Psoas muscle (tissue), 8 donors: ENCODE measurements at places on chromosomes 13 and 19.
A peak's percentile ranks its signal among the peaks of the same experiment; 100 is the strongest.

GRCh38 chr19:46296722-46297461 is at the start of gene HIF3A:
Gene HIF3A, plus strand, starts transcription at chr19:46297042. Its CDS starts 35 bp downstream, at chr19:46297077.
- no peak for DNase-seq

- no peak for DNase-seq
Observed at GRCh38 chr19:17138937-17139598, 63.5 kb downstream of the MYO9B start.

DNA sequence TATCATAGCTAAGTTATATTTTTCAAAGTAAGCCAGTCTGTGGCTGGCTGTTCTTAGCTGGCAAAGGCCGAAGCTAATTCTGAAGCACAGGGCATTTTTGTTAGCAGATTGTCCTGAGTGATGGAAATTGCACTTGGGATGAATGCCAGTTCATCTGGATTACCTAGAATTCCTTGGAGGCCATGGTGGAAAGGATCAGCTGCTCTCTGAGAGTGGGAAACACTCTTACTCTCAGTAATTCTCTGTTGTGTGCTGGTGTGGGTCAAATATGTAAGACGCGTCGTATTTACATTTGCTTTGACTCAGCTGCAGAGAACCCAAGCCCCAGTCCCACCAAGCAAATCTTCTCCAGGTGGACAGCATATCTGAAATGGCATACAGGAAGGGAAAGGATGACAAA is 60.7 kb upstream of the C1QTNF9B start:
- no peak for DNase-seq

GRCh38 chr19:46497773-46498172 is 2.1 kb upstream of the PNMA8B start:
- DNase-seq = no peak

GRCh38 chr19:49687566-49688316 is 1.7 kb upstream of the ADM5 start:
- DNase-seq = no peak

DNA sequence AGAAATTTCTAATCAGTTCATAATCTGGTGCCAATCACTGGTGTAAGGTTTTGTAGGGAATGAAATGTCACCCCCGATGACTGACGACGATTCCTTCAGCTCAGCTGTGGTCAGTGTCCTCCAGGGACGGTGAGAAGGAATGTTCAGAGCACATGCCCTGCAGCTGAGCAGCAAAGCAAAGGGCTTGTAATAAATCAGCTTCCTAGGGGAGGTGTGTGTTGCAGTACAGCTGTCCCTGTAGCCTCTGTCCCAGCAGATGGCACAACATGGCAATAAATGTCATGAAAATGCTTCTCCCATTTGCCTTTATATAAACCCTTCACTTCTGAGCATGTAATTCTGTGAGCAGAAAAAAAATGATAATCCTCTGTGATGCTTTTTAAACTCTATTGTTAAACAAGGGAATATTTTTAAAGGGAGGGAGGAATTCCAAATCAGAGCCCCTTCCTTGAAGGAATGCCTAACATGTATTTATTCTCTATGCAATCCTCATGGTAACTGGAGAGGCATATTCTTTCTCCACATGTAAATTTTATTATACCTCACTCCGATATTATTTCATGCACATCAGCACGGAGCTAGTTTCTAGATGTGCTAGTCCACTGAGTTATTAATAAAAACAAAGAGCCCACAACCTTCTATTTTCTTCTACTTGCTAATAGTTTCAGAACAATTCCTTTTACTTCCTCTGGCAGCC is 102.5 kb downstream of the FAM216B start:
- DNase-seq = no peak

DNA sequence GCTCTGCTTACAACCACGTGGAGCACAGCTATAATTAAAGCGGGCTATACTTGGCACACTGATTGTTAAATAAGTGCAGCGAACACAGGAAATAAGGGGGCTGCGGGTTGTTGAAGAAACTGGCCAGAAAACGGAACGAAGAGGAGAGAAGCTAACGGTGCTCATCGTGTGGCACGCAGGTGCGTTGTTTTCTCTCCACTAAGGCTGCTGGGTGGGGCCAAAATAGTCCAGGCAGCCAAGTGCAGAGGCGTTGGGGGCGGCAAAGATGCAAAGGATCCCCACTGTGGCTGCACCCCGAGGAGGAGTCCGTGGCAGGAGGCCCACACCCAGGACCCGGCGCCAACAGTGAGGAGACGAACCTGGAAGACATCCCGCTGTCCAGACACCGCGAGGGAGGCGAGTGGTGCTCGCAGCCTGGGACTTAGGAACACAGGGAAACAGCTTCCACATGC is 8.1 kb upstream of the ARL11 start:
- DNase-seq = no peak

GRCh38 chr19:18594096-18594823 is 5.7 kb downstream of the REX1BD start:
- DNase-seq = peak; percentile 78

DNA sequence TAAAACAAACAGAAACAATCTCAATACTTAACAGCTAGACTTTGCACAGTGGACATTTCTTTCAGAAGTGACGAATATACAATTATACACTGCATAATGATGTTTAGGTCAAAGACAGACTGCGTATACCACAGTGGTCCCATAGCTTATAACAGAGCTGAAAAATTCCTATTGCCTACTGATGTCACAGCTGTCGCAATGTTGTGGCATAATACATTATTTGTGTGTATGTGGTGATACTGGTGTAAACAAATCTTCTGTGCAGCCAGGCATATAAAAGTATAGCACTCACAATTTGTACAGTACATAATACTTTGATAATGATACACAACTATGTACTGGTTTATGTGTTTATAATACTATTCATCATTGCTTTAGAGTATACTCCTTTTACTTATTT is 116.7 kb downstream of the TNFRSF19 start:
- no peak for DNase-seq

GRCh38 chr19:43767818-43768217 is 13.0 kb downstream of the KCNN4 start:
- no peak for DNase-seq

DNA sequence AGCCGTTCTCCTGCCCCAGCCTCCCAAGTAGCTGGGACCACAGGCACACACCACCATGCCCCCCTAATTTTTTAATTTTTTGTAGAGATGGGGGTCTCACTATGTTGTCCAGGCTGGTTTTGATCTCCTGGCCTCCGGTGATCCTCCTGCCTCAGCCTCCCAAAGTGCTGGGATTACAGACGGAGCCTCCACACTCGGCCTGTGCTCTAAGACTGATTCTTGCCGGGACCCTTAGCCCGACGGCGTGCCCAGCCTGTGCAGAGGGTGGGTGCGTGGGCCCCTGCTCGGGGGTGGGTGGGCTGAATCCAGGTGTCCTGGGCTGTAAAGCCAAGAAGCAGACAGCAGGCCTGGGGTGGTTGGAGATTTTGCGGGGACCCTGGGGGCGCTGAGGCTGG is 64.3 kb downstream of the GADD45B start:
- no peak for DNase-seq

GRCh38 chr13:109331898-109332297 is 454.5 kb downstream of the IRS2 start:
- DNase-seq = no peak

DNA sequence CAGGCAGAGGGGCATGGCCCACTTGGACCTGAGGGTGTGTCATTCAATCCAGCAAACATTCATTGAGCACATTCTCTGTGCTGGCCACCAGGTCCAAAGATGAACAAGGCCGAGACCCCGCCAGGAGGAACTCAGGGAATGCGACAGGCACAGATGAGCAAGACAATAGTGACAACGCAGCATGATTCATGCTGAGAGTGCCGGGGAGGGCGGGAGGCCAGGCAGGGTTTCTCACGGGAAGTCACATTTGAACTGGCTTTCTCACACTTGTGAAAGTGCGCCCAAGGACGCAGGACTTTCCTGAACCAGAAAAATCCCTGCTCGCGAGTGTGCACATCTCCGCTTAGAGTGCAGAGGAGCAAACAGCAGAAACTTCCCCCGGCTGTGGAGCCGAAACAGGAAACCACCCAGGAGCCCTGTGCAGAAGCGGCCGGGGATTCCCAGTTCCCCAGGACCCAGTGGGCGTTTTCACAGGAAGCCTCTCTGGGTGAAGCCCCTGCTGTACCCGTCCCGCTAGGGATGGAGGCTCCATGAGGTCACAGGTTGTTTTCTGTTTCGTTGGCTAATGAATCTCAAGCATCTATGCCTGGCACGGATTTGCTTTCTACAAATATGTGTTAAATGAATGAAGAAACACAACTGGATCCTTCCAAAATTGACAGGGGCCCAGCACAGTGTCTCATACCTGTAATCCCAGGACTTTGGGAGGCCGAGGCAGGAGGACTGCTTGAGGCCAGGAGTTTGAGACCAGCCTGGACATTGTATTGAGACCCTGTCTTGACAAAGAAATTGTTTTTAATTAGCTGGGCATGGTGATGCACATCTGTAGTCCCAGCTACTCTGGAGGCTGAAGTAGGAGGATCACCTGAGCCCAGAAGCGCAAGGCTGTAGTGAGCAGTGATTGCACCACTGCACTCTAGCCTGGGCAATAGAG is 68.4 kb upstream of the TM9SF2 start:
- DNase-seq = peak; percentile 73

- no peak for DNase-seq
Observed at GRCh38 chr13:36341718-36342117, 4.5 kb downstream of the SPART start.

GRCh38 chr19:47863514-47863936 is 4.5 kb downstream of the TPRX2 start:
- peak; percentile 82 for DNase-seq
